ENCODE measurements at places on chromosomes 3 and 15. TPM values are rescaled to one million over a fixed set of nuclear protein-coding genes. Genes with fewer than 3 reads are reported as not detected.

DNA sequence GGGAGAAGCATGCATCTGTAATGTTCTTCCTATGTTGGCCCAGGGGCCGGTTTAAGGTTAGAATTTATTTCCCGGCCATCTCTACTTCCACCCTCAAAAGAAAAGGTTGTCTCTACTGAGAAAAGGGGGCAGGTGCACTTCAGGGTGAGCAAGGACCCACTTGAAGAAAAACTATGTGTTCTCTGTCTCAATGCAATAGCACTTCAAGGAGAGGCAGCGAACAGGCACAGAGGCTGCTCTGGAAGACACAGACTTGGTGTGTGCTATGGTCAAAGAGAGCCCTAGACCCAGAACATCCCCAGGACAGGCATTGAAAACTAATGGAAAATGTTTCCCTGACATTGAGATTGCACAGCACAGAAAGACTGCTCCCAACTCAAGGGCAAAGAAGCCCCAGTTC is 7.6 kb downstream of the MINDY4B start:
- H3K27ac ChIP-seq: no peak overlapping the region
- H3K4me3 ChIP-seq: no peak overlapping the region
- no peaks in the 10 kb centered on the region for H3K27me3 ChIP-seq
- DNase-seq: no peak
- no peaks in the 10 kb centered on the region for H3K4me1 ChIP-seq

- H3K27me3 ChIP-seq: no peaks in the 10 kb centered on the region
- H3K27ac ChIP-seq: no peak overlapping the region
- H3K36me3 ChIP-seq: no peaks in the 10 kb centered on the region
- no peaks in the 10 kb centered on the region for H3K4me1 ChIP-seq
- no peak overlapping the region for H3K4me3 ChIP-seq
Observed at GRCh38 chr3:111666041-111666735, 71.0 kb upstream of the ZBED2 start.

GRCh38 chr3:19940643-19941042 is 6.3 kb upstream of the RAB5A start:
- no peak overlapping the region for H3K4me3 ChIP-seq
- no peak overlapping the region for H3K27ac ChIP-seq
- no peak for DNase-seq
- H3K4me1 ChIP-seq: no peaks in the 10 kb centered on the region

DNA sequence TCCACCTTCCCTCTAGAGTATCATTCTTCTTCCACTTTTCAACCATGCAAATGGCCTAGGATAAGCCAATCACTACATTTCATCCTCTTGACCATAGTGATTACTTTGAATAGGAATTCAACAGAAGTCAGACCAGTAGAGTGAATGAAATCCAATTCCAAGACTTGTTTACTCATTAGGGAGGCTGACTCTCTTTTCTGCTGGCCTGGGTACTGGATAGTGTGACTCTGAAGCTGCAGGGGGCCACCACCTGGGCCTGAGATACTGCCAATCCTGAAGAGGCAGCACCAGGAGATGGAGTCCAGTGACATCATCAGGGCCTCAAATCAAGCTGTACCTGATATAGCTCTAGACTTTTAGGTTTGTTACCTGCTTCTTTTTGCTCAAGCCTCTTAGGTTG is 7.0 kb upstream of the FSTL1 start:
- H3K27me3 ChIP-seq: no peaks in the 10 kb centered on the region
- H3K4me1 ChIP-seq: no peaks in the 10 kb centered on the region
- no peak overlapping the region for H3K27ac ChIP-seq

Gene GOLGA8G
- total RNA-seq: not detected

DNA sequence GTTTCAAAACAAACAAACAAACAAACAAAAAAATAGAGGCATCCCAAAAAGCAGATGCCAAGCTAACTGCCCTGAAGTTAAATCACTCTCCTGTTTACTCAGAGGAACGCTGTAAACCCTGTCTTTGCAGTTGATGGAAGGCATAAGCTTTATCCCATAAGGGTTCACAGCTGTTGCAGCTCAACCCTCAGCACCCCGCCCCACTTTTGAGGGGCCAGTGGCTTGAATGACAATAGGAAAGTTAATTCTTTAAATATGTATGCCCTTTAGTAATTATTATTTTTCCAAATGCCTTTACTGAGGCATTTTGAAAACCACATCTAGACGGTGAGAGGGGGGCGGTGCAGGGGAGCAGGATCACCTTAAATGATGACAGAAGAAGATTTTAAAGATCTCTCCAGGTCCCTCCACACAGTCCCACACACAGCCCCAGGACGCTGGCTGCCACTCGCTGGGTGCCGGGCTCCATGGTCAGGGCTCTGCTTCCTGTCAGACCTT is 272.1 kb downstream of the FAM43A start:
- no peak overlapping the region for H3K4me3 ChIP-seq
- no peaks in the 10 kb centered on the region for H3K4me1 ChIP-seq
- no peaks in the 10 kb centered on the region for H3K36me3 ChIP-seq
- no peaks in the 10 kb centered on the region for H3K27me3 ChIP-seq

Gene KIF15
- total RNA-seq: 0.85 TPM

DNA sequence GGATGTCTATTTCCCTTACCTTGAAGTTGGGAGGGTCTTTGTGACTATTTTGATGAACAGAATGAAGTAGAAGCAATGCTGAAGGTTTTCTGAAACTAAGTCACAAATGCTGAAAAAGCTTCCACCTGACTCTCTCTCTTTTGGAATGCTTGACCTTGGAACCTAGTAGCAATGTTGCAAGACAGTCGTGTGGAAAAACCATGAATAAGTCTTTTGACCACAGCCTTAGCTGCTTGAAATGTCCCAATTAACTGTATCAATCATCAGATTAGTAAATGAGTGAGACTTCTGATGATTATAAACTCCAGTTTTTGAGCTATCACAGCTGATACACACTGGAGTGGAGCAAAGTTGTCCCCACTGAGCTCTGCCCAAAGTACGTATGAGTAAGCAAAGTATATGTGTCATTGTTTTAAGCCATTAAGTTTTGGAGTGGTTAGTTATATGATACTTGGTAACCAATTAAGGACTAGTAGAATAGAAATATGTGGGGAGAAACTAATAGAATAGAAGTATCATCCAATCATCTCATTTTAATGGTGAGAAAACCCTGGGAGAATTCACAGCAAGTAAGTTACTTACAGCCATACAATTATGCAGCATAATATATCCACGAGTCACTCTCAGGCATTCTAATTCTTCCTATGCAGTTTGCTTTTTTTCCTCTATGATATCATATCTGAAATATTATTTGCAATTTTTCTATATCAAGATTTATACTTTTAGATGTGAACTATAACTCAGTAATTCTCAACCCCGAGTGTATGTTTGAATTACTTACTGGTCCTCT is 1010.6 kb downstream of the ROBO2 start:
- H3K27me3 ChIP-seq: no peaks in the 10 kb centered on the region
- no peak overlapping the region for H3K27ac ChIP-seq

DNA sequence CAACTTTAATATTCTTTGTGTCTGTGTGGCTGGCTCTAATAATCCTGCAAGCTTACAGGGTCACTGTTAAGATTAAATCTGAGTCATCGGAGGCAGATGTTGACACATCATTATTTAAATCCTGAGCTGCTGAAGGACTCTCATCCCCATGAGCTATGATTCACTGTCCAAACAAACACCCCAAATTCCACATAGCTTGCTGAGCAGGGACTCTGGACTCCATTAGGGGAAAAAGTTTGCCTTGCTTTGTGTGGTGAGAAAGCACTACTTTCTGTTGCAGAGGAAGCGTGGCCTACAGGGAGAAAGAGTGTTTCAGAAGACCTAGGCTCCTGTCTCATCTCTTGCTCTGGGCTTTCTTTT is 213.7 kb downstream of the PDCD6IP start:
- H3K27ac ChIP-seq: no peak overlapping the region
- DNase-seq: no peak
- no peaks in the 10 kb centered on the region for H3K4me1 ChIP-seq
- H3K27me3 ChIP-seq: no peaks in the 10 kb centered on the region

Gene NR2E3
- total RNA-seq: 1.3 TPM

Gene STRA6
- total RNA-seq: not detected

DNA sequence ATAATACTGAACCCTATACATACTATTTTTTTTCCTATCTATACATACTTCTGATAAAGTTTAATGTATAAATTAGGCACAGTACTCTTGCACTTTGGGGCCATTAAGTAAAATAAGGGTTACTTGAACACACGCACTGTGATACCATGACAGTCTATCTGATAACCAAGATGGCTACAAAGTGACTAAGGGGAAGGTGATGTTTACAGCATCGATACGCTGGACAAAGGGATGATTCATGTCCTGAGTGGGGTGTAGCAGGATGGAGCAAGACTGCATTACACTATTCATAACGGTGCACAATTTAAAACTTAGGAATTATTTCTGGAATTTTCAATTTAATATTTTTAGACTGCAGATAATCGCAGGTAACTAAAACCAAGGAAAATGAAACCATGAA is 30.0 kb upstream of the SLC2A2 start:
- H3K36me3 ChIP-seq: no peaks in the 10 kb centered on the region
- H3K4me1 ChIP-seq: no peaks in the 10 kb centered on the region
- no peak overlapping the region for H3K27ac ChIP-seq
- no peak for DNase-seq
- H3K4me3 ChIP-seq: no peak overlapping the region
- no peaks in the 10 kb centered on the region for H3K27me3 ChIP-seq

- no peaks in the 10 kb centered on the region for H3K36me3 ChIP-seq
- H3K27ac ChIP-seq: peak overlapping the region; percentile 67
- H3K27me3 ChIP-seq: no peaks in the 10 kb centered on the region
- H3K4me3 ChIP-seq: peak overlapping the region; percentile 7
- no peaks in the 10 kb centered on the region for H3K4me1 ChIP-seq
- DNase-seq: no peak
Observed at GRCh38 chr3:102180280-102180931, 254.4 kb upstream of the ZPLD1 start.

DNA sequence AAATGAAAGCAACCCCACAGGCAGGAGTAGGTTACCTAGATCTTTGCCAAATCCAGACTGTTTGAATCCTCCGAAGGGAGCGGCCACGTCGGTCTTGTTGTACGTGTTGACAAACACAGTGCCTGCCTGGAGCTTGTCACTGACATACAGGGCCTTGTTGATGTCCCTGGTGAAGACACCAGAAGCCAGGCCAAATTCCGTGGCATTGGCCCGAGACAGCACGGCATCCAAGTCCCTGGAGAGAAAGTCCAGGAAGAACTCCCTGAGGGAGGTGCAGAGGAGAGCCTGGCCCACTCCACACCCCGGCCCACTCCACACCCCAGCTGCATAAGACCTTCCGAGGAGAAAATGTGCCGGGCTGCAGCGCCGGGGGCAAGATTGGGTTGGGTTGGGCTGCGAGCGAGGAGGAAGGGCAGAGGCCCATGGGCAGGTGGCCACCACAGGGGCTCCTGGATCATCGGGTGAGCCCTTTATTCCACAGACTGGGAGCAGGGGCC is 21.8 kb upstream of the SLC41A3 start:
- no peaks in the 10 kb centered on the region for H3K36me3 ChIP-seq
- H3K4me1 ChIP-seq: no peaks in the 10 kb centered on the region
- no peaks in the 10 kb centered on the region for H3K27me3 ChIP-seq
- no peak overlapping the region for H3K27ac ChIP-seq
- DNase-seq: no peak
- no peak overlapping the region for H3K4me3 ChIP-seq

DNA sequence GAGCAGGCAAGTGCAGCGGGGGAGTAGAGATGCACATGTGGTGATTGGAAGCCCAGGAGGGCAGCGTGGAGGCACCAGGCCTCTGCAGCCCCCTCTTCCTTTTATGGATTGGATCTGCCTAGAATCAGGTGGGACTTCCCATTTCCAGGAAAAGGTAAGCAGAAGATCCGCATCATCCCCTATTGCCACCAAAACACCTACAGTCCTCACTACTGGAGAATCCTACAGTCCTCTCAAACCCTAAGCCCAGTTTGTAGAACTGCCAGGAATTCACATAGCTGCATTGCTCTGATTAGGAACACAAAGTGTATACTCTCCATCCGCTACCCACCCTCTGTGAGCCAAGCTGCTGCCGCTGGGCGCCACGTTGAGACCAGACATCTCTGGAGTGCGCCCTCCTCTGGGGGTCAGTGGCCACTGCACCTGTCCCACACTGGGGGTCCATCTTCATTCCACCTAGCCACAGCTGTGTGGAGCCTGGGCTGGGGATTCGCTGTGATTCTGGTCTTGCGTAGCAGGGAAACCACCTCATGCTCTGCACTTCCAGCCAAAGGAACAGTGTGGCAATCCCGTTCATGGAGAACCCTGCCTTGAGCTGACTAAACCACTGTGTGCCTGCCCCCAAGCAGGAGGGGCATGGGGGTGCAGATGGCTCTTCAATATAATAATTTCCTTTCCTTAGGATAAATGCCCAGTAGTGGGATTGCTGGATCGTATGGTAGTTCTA is 88.9 kb upstream of the PTX3 start:
- no peak overlapping the region for H3K27ac ChIP-seq
- H3K27me3 ChIP-seq: no peaks in the 10 kb centered on the region
- DNase-seq: no peak
- no peaks in the 10 kb centered on the region for H3K36me3 ChIP-seq
- no peaks in the 10 kb centered on the region for H3K4me1 ChIP-seq
- H3K4me3 ChIP-seq: no peak overlapping the region

Gene HDC
- total RNA-seq: 1.2 TPM

DNA sequence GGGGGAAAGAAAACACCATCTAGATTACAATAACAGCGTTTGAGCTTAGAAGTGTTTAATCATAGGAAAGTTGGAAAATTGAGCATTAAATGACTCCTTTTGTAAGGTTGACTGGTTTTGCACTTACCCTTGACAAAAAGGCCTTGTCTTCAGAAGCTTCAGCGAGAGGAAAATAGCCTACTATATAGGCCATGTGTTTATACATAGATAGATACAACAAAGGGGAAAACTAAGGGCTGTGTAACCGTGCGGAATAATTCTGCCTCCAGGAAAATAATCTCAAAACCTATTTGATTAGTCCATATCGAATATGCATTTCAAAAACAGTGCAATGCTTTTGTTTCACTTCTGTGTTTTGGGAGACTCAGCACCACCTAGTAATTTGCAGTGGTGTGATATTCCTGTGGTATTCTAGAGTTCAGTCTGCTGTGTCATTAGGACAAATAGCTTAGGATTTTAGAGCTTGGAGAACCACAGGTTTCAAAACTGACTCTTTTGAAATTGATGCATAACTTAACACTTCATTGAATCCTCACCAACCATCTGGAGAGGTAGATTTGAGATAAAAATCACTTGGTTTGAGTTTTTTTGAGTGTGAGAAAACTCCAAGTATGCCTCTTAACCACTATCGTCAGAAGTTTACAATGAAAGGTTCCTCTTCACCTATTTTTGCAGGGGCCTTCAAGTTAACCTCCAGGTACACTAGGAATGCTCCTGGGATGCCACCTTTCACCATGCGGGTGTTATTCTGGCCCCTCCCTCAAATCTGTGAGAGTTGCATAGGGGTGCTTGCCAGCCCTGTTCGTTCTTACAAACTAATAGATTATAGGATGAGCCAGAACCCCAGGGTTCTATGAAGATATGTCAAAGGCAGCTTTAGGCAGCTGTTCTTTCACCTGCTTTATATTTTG is 1.9 kb downstream of the ARHGAP31 start:
- H3K4me1 ChIP-seq: peaks cover 15% of the 10 kb centered on the region
- no peaks in the 10 kb centered on the region for H3K27me3 ChIP-seq
- no peaks in the 10 kb centered on the region for H3K36me3 ChIP-seq
- peak overlapping the region; percentile 82 for H3K27ac ChIP-seq
- no peak for DNase-seq
